ENCODE measurements at places on chromosomes 5 and 9.

DNA sequence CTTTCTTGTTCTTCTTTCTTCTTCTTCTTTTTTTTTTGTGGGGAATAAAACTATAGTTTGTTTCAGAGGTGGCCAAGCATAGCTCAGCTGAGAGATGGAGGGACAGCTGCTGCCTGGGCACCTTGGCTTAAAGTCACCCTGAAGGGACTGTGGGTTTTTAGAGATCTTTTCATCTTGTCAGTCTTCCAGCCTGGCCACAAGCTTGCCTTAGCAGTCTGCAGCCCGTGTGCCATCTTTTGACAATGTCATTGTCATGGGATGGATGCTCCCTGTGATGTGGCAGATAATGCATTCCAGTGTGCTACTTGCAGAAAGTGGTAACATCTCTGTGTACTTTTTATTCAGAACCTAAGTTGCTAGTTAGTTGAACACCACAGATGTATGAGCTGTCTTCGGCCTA, 280.8 kb downstream of the FANCC start:
- DNase-seq, result no peak

DNA sequence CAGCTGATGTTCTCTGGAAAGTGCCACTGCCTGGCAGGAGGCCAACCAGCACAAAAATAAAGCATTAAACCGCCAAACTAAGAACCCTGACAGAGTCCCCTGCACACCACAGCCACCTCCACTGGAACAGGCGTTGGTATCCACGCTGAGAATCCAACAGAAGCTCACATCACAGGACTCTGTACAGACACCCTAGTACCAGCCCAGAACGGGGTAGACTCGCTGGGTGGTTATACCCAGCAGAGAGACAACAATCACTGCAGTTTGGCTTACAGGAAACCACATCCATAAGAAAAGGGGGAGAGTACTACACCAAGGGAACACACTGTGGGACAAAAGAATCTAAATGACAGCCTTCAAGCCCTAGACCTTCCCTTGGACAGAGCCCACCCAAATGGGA, 15.0 kb upstream of the POU5F2 start:
- no peak for DNase-seq

GRCh38 chr9:127503379-127503921, 52.1 kb downstream of the LRSAM1 start:
- DNase-seq, result no peak

DNA sequence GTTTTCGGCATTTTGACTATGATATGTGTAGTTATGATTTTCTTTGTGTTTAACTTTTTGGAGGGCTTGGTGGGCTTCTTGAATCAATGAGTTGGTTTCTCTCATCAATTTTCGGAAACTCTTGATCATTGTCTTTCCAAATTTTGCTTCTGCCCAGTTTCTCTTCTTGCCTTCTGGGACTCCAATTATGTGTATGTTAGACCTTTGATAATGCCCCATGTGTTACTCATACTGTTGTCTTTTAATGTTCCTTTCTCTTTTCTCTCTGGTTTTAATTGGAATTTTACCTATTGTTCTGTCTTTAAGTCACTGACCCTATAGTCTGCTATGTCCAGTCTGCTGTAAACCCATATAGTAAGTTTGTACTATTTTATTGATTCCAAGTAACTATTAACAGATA, 41.5 kb downstream of the KCNIP1 start:
- DNase-seq, result no peak

DNA sequence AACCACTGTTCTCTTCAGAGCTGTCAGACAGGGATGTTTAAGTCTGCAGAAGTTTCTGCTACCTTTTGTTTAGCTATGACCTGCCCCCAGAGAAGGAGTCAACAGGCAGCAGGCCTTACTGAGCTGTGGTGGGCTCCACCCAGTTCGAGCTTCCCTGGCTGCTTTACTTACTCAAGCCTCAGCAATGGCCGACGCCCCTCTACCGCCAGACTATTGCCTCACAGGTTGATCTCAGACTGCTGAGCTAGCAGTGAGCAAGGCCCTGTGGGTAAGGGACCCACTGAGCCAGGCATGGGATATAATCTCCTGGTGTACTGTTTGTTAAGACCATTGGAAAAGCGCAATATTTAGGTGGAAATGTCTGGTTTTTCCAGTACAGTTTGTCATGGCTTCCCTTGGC, 229.6 kb downstream of the TMEM167A start:
- no peak for DNase-seq

GRCh38 chr5:88979726-88980125, 96.7 kb upstream of the MEF2C start:
- DNase-seq, result no peak

- no peak for DNase-seq
These were observed 20.7 kb downstream of the ITGA1 start for GRCh38 chr5:52808316-52808901.

DNA sequence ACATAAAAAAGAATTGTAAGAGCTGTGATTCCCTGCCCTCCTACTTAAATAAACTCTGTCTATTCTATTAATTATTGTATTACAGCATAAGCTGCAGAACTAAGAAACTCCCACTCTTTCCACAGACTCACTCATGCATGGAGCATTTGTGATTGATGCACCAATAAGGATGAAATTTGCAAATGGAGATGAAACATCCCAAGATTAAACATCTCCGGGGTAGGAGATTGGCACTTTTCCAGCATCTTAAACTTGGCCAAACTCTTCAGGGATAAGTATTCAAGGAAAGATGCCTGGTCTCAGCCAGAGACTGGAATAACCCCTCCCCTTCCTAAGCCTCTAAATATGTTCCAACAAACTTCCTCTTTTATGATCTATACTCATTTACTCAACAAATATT, 472.0 kb downstream of the ACTL7B start:
- no peak for DNase-seq

GRCh38 chr9:4315582-4316215, 15.8 kb upstream of the GLIS3 start:
- DNase-seq, result peak; percentile 70

- DNase-seq, result no peak
These were observed 3.2 kb upstream of the ANXA1 start for GRCh38 chr9:73148447-73148937.

DNA sequence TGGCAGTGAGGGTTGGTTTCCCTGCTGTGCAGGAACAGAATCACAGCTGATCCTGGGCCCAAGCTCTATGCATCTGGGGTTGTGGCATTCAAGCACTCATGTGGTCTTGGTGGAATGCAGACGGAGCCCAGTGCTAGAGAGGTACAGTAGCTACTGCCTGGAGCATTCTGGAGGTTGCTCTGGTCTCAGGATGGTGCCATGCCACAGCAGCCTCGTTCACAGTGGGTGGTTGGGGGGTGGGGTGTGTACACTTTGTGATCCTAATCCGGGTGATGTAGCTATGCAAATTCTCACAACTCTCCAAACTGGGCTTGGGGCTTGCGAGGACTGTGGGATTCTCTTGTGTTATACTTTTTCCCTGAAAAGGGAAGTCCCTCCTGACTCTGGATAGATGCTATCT, 45.2 kb downstream of the FGD3 start:
- DNase-seq, result no peak

DNA sequence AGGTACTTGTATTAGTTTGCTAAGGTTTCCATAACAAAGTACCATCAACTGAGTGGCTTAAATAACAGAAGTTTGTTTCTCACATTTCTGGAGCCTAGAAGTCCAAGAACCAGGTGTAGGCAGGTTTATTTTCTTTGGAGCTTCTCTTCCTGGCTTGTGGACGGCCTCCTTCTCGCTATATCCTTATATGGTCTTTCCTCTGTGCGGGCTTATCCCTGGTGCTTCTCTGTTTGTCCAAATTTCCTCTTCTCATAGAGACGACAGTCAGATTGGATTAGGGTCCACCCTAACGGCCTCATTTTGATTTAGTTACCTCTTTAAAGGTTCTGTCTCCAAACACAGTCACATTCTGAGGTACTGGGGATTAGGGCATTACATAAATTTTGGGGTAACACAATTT, 88.3 kb downstream of the RMI1 start:
- DNase-seq, result peak; percentile 15

DNA sequence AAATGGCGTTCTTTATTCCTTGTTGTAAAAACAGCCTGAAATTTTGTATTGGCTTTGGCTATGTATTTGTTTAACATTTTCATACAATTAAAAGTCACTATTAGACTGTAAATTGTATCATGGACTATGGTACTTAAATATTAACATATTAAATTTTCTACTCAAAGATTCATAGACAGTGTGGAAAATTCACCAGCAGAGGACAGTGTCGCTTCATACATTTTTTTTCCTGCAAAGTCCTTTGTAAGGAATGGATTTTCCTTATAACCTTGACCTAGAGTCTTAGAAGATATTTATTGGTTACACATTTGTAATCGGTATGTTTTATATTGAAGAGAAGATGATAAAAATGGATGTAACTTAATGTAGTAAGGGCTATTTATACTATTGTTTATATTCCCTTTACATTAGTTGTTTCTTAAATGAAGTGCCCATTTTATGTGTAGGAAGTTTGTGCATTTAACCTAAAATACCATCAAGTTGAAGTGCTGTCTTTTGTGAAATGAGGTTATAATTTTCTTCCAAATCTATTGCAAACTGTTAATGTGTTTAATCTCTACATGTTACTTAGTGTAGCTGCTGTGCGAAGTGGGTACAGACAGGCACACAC, 150.1 kb downstream of the KDM4C start:
- DNase-seq, result peak; percentile 31

- DNase-seq, result no peak
These were observed 24.4 kb upstream of the CLK4 start for GRCh38 chr5:178651046-178651810.

DNA sequence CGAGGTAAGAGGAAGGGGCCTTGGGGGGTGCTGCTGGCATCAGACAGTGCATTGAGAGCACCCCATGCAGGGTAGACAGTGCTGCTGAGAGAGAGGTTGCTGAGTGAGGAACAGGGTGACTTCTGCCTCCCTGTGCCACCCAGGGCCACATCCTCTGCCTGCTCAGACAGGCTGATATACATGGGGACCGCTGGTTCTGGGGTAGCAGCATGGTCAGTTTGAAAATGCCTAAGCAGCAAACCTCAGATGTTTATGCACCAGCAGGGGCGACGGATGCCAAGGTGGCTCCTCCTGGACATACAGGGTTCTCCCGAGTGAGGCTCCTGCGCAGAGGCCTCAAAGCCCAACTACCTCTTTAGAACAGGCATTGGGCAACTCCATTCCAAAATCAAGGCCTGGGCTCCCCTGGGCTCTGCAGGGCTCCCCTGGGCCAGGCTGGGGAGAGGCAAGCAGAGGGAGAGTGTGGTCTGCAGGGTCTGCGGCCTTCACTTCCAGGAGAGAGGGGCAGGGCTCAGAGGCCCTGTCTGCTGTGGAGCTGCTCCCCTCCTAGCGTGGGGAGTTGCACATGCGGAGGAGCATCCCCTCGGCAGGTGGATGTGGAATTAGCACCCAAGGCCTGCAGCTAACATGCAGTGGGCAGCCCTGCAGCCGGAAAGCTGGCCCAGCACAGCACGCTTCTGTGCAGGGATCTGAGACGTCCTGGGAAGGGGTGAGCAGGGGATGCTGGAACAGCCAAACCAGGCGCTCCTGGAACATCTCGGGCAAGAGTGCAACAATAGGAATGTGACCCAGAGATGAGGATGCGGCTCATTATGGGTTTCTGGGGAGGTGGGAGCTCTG, 46.5 kb downstream of the IRX2 start:
- no peak for DNase-seq

DNA sequence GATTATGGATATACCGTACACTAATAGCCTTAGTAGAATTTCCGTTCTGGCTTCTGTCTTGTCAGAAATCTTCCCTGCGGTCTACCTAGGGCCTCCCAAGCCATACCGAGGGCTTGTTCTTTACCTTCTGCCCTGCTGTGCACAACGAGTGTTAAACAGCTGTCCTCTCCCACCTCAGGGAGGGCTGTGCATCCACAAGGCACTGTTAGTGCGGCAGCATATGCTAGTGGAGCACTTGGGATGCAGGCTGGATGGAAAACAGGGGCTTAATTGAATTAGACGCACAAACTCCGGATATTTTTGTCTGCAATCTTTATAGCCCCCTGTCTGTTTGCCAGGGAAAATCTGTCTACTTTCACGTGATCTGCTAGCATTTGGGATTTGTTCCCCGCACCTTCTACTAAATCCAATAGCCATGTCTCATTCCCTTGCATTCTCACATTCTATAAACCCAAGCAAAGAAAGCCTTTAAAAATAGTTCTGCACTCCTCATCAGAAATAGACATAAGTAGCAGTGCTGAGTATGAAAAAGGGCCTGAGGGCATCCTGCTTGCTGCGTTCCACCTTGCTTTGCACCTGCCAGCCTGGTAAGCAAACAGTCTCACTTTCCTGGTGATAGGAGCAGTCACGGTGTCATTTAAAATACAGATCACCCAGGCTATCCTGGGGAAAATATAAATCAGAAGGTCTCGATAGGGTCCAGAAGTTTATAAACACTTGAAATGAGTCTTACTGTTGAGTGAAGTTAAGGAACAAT, 382.6 kb downstream of the RASEF start:
- DNase-seq, result no peak

GRCh38 chr9:35972093-35972492, 14.1 kb upstream of the OR2S2 start:
- no peak for DNase-seq

DNA sequence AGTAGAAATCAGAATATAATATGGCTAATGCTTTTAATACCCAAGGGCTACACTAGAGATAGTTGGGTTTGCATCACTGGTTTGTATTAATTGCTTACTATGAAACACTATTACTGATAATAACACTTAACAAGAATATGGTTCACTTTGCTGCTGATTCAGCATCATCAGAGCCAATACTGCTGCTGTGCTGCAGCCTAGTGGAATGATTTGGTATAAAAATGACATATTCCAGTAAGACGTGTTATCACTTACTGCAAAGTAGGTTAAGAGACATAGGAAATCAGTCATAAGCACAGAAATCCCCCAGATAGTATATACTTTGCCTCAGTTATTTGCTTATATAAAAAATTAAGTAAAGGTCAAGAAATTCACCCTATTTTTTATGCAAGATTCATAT, 2.8 kb downstream of the CDH10 start:
- peak; percentile 28 for DNase-seq

GRCh38 chr5:135051399-135051798, 17.4 kb upstream of the PITX1 start:
- DNase-seq, result no peak

DNA sequence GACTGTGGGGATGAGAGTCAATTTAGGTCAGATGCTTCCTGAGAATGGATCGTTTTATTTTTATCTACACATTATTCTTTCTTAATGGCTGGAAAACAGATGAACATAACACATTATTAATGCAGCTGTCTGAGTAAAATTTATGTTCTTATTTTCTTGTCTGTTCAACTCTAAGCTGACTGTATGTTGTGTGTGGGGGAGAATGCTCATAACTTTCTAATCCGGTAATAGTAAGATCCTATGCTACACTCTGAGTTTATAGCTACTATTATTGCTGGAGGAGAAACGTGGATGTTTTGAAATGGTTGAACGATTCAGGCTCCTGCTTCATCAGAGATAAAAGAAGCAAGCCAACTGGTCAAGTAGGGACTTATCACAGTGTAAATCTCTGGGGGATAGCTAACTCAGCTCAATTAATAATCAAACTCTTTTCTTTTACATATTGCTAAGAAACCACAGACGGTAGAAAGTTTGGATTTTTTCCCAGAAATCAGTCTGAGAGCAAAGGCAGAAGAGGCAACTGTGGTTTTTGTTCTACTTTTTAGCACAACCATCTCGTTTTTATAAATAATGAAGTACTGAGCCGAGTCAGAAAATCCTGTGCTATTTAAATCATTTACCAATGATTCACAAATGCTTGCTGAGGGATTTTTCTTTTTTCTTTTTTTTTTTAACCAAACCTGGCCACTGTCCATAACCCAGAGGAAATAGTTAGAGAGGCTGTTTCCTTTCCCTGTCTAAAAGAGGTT, 265.0 kb upstream of the FAM174A start:
- DNase-seq, result peak; percentile 65

All from KBM-7 (cell line).